ENCODE measurements at places on chromosomes 1 and 21.

DNA sequence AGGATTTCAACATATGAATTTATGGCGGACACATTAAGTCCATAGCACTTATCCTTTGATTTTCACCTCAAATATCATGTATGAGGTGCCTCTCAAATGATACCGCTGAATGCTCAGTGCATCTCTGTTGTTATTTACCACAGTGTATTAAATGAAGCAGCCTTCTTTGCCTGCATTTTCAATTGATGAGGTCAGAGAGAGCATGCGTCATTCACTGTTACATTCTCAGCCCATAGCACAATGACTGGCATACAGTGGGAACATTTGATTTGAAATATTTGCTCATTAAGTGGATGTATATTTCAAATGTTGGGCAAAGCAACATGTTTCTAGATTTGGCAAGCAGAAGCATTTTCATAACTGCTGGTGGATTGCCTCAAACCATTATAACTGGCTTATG lies 45.7 kb downstream of the LRRC7 start:
- no peak for DNase-seq

DNA sequence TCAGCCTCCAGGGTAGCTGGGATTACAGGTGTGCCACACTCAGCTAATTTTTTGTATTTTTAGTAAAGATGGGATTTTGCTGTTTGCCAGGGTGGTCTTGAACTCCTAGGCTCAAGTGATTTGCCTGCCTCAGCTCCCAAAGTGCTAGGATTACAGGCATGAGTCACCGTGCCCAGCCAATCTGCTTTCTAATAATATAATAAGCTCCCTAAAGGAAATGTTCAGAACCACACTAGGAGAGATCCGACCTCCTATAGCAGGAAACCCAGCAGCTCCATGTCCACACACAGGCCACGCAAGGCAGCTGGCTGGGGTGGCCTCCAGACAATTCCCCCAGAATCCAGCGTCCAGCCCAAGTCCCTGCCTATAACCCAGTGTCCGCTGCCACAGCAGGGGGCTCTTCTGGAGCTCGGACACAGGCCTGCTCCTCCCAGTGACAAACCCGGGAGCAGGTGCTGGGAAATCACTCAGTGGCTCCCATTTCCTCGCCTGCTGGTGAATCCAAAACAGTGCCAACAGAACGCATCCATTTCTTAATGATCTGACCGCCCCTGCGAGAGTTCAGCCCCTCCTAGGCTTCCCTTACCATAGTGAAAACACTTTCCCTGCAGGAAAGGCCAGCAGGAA lies 7.5 kb downstream of the RIPK4 start:
- peak; percentile 74 for DNase-seq

DNA sequence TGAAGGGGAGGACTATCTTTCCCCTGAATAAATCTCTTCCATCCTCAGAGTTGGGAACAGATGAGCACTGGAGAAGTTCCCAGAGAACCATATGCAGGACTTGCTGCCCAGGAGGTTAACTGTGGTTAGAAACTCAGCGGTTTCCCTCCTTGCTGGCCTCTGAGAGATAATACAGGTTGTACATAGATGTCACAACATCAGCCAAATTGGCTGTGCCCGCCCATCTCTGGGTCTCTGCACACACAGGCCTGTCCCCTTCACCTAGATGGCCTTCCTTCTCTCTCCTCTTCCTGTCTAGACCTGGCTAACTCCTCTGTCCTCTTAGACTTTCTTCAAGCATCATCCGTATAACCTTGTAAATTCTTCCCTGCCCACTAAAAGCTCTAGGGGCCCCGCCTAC lies 5.7 kb downstream of the RGS5 start:
- DNase-seq = no peak

DNA sequence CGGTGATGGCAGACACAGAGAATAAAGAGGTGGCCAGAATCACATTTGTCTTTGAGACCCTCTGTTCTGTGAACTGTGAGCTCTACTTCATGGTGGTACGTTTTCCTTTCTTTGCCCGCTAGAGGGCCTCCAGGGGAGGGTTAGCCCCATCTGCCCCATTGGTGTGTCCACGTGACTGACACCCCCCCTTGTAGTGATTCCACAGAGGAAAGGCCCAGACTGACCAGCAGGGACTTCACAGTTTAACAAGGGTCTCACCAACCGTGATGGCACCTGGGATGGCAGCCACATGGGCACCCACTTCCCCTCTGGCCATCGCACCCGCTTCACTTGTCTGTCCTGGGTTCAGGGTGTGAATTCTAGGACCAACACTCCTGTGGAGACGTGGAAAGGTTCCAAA lies 22.3 kb upstream of the SARS1 start:
- DNase-seq = no peak

- DNase-seq = peak; percentile 52
These were observed at the start of gene BCAR3 for GRCh38 chr1:93681101-93681988. Gene BCAR3 (minus strand): TSS chr1:93681837. CDS start chr1:93674930, 6,907 bp downstream.

GRCh38 chr1:228316589-228317387 lies 89.8 kb downstream of the TRIM11 start:
- DNase-seq = no peak

DNA sequence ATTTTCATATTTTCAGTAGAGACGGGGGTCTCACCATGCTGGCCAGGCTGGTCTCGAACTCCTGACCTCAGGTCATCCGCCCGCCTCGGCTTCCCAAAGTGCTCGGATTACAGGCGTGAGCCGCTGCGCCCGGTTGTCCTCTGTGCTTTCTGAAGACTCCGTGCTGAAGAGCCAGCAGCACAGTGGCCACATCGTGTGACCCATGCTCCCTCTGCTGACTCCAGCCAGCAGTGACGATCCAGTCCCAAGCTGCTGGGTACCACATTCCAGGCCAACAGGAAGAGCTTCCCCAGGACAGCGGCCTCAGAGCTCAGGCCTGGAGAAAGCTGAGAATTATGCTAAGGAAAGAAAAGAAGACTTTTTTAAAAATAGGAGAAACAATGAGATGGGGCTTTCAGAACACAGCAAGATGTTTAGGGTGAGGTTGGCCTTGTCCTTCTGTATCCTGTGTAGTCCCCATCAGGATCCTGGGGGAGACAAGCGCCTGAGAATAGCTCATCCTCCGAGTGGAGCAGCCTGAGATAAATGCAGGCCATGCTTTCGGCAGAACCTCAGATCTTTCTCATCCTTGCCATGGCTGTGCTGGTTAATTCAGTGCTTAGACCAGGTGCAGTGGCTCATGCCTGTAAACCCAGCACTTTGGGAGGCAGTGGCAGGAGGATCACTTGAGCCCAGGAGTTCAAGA lies 207.1 kb downstream of the SLC35F3 start:
- peak; percentile 51 for DNase-seq

GRCh38 chr1:240644732-240645131 lies 32.8 kb upstream of the GREM2 start:
- DNase-seq = peak; percentile 15

DNA sequence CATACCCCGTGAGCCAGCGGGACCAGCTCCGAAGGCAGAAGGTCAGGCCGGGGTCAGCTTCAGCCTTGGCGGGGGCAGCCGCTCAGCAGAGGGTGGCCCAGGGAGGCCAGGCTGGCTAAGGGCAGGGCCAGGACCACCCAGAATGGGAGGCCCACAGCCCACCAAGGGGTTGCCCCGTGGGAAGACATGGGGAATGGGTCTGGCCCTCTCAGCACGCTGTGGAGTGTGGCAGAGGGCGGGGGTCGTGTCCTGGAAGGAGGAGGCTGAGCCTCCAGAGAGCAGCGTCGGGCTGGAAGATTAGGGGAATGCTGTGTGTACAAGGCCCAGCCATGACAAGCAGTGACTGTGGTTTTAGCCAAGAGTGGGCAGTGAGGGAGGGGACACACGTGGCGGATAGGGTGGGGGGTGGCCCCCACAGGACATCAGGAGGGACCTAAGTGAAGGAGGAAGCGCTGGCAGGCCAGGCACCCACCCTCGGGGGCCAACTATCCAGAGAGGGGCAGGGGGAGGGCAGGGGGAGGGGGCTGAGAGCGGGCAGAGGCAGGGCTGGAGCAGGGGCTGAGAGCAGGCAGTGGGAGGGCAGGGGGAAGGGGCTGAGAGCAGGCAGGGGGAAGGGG lies 43.9 kb upstream of the POFUT2 start:
- no peak for DNase-seq

GRCh38 chr1:222454782-222455181 lies 93.1 kb downstream of the HHIPL2 start:
- DNase-seq = no peak

DNA sequence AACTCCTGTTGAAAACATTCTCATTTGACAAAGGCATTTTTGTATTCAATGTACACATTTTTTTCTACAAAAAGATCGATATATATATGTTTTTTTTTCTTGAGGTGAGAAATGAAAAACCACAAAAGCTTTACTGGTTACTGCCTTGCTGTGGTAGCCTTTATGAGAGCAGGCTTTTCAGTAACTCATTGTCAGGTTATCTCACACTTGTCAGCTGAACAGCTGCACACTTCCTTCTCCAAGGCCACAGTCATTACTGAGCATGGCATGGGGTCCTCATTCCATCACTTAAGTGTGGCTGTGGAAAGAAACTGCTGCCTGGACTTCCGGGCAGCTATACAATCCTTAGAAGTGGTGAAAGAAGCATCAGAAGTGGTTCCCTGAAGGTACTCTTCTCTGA lies 169.3 kb upstream of the ZP4 start:
- DNase-seq = peak; percentile 12

DNA sequence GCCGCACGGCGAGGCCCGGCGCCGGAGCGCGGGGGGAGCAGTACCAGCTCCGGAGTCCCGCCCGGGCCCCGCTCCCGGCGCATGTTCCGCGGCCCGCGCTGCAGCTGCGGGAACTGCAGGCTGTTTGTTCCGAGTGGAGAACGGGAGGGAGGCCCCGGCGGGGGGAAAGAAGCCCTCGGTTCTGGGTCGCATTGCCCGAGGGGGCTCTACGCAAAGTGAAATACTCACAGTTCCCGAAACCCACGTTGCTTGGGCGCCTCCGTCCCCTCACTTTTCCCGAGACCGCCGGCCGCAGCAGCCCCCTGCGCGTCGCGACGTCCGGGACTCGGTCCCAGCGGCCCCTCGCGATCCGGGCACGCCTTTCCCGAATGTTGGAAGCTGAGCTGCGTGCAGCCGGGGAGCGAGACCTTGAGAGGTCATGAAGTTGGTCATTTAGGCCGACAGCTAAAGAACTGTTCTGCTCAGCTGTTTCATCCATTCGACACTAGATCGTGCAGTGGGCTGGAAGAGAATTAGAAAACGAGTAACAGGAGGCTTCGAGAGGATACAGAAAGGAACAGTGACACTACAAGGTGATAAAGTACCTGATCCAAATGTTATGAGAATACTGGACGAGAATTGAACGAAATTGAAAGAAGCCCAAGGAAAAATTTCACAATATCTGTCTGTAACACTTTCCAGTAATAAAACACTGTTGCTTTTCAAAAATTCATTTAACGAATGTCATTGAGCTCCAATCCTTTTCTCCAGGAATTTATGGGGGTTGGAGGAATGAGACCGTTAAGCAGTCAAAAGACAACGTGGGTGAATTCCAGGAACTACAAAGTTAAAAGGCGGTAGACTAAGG lies 657 bp upstream of the LIN9 start:
- DNase-seq = peak; percentile 22

GRCh38 chr1:86318436-86318835 lies 77.7 kb downstream of the ODF2L start:
- DNase-seq = no peak

DNA sequence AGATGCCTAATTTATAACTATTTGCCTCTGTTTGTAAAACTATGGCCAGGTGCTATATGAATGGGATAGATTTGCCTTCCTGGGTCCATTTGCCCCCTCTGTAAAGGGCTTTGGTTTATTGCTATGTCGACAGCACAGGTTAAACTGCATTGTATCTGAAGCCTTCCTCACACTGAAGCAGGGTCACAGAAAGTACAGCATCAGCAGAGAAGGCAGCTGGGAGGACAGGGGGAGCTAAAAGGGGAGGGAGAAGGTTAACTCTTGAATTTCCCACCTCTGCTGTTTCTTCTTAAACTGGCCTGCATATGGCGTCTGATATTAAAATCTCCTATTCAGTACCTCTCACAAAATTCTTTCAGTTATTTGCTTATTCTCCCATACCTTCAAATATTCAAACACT lies 297.4 kb downstream of the TM2D1 start:
- DNase-seq = no peak

DNA sequence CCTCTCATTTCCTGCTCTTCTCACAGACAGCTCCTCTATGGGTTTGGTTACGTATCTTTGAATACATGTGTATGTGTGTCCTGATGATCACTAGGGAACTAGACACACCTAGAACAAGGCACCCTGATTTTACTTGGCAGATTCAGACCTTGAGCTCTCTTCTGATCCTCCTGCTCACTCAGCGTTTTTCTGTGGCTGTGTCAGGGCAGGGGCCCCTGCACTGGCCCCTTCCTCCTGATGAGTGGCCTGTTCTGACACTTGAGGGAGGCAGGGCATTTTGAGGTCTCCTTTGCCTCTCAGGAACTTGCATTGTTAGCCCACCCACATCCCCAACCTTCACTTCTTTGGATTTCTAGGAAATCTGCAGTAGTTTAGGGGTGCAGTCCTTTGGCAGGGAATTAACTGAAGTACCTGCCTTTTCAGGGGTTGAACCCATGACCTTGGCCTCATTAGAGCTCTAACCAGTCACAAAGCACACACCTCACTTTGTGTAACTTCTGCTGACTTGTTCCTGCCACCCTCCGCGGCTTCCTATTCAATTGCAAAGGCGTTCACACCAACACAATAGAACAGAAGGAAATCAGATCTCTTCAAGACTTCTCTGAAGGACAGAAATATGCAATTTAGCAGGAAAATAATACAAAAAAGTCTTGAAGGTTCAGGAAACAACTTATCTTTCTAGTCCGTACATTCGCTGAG lies 8.8 kb downstream of the SMYD2 start:
- no peak for DNase-seq

- no peak for DNase-seq
These were observed 5.8 kb upstream of the LAD1 start for GRCh38 chr1:201404722-201405483.

GRCh38 chr1:1883092-1883873 lies 7.6 kb downstream of the GNB1 start:
- no peak for DNase-seq

DNA sequence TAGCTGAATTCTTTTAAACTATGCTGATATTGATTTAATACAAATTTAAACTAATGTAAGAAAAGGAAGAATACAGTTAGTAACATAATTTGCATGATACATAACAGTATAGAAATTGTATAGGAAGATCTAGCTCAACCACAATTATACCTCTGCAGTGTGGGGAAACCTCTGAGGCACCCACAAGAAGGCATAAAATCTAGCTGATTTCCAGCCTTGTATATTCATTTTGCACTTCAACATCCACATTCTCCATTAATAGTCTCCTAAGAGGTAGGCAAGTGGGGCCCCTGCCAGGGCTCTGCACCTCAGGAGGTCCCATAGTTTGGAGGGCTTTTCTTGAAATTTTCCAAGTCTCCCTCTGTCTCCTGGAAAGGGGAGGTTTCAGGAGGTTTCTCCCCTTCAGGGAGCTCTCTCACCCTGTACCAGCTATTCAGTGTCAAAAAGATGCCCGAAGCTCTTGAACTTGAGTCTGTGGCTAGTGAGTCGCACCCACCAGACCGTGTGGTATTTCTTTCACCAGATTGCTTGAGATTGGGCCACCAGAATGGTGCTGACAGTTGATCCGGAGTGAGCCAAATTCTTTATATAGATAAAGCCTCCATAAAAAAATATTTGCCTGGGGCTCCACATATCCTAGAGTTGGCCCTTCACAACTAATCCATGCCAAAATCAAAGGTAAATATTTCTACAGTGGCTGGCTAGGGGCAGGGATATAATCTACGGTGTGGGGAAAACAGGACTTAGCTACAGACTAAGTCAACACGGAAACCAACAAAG lies 108.2 kb downstream of the TIAM1 start:
- DNase-seq = peak; percentile 60

- peak; percentile 58 for DNase-seq
These were observed 12.3 kb downstream of the TNFRSF1B start for GRCh38 chr1:12179111-12179519.

- no peak for DNase-seq
These were observed 241.9 kb downstream of the RWDD3 start for GRCh38 chr1:95475686-95476457.

GRCh38 chr1:85220756-85221201 lies 20.0 kb upstream of the SYDE2 start:
- DNase-seq = no peak
